GM12878 (cell line): ENCODE measurements at places on chromosomes 6 and 20.

- DNase-seq: no peak
Observed at GRCh38 chr6:5937169-5937909, 69.4 kb downstream of the NRN1 start.

DNA sequence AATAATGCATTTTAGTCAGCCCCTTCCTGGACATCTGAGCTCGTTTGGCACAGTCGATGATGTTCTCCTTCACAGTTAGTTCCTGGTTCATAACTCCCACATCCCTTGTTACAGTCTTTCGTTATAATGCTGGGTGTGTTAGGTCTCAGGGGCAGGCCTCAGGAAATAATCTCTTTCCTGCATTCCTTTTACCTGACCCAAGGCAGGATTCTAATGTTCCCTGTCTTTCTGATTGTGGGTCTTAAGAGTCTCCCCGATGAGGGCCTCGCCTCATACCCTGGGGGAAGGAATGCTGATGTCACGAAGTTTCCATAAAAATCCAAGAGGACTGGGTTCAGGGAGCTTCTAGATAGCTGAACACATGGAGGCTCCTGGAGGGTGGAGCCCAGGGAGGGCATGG, 104.0 kb upstream of the CARMIL1 start:
- no peak for DNase-seq

DNA sequence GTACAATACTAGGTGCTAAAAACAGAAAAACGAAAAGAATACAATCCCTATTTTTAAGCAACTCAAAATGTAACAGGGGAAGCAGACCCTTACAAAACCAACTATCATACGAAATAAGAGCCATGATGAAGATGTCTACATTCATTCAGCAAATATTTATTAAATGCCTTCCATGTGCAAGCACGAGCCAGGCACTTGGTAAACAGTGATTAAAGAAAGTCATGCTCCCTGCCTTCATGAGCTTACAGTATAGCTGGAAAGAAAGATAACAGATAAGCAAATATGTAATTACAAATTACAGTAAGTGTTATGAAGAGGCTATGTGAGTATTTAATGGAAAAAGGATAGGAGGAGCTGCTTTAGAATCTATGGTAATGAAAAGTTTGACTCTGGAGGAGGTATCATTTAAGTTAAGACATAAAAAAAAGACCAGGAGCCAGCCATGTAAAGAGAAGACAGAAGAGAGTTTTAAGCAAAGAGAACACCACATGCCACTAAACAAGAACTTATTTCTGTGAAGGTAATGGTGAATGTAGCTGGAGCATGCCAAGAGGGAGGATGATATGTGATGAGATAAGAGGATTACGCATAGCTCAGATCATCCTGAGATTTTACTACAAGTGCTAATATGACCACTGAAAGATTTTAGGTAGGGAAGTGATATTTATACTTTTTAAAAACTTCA, 19.3 kb upstream of the COX7A2 start:
- no peak for DNase-seq

DNA sequence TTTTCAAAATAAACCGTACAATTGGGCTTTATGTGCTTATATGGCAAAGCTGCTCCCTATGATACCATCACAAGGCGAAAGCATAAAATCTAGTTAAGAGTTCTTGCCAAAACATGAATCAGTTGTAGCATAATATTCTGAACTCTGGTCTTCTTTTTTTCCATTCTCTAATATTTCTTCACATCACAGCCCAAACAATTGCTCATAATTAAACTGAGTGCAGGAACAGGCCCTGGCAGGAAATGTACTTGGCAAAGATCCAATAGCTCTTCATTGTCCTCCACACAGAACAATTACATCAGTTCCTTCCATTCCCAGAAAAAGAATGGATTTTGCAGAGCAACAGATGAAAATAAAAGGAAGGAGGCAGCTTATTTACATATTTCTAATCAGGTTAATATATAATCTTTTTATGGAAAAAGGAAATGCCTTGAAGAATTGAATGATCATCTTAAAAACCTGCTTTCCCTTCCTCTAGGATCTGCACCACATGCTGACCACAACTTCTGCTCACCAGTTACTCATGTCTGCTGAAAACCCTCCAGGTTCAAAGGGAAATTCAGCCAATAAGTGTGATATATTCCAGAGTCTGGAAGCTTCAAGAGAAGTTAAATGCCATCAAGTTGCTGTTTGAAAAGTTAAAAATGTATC, 123.3 kb upstream of the COL21A1 start:
- peak; percentile 34 for DNase-seq

- DNase-seq: no peak
Observed at GRCh38 chr6:2351807-2352431, 106.5 kb upstream of the GMDS start.

- DNase-seq: no peak
Observed at GRCh38 chr20:17558154-17558940, 11.5 kb upstream of the DSTN start.

- no peak for DNase-seq
Observed at GRCh38 chr20:38050686-38051085, 17.1 kb downstream of the RPRD1B start.

- DNase-seq: no peak
Observed at GRCh38 chr6:133101790-133102189, 139.4 kb upstream of the EYA4 start.

GRCh38 chr6:10421921-10422736, 7.3 kb upstream of the TFAP2A start:
- DNase-seq: no peak

GRCh38 chr6:156948807-156949206, 171.6 kb downstream of the ARID1B start:
- DNase-seq: no peak

DNA sequence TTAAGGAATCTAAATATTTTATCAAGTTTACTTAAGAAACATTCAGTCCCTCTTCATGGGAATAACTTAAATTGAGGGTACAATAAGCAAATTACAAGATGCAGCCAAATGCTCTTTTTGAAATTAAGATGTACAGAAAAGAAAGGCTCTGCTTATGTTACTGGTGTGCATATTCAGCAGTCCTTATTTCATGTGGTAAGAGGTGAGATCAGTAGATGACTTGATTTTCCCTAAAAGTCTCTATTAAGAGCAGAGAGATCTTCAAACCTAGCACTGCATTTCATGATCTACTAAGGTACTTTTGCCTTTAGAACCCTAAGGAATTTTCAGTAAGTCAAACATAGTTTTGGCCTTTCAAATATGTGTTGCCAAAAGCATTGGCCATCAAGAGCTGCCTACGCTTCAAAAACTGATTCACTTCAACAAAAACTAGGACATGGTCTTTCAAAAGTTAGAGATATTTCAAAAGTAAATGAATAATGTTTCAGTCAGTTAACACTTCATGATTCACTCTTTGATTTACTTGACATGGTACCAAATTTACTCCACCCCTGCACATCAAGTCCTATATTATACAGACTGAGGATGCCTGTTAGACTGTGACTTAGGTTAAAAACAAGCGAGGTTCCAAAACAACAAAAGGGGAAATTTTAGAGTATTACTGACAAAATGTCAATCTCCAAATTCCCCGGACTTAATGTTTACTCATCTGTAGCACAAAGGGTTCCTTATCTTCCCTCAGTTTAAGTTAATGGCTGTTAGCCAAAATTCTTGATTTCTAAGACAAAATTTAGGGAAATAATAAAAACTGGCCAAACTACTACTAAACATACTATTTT, 19.2 kb downstream of the C6orf62 start:
- no peak for DNase-seq

GRCh38 chr6:23953976-23954375, 172.0 kb upstream of the NRSN1 start:
- DNase-seq: no peak

GRCh38 chr20:61295249-61295648, 43.2 kb downstream of the CDH4 start:
- no peak for DNase-seq

- peak; percentile 12 for DNase-seq
Observed at GRCh38 chr6:79421707-79422484, 115.3 kb downstream of the LCA5 start.

GRCh38 chr20:17816804-17817587, 117.2 kb downstream of the BANF2 start:
- no peak for DNase-seq

DNA sequence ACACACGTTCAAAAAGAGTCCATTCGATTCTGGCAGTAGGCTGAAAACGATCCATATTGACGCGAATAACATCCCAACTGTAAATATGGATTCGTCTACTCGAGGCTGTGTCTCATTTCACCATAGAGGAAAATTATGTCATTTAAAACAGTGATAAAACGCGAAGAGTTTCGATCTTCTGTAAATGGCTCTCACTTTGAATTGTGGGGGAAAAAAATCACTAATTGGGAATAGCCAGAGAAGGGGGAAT, 845 bp upstream of the MARCKS start:
- no peak for DNase-seq

- no peak for DNase-seq
Observed at GRCh38 chr6:39666706-39667489, 58.3 kb downstream of the KIF6 start.

DNA sequence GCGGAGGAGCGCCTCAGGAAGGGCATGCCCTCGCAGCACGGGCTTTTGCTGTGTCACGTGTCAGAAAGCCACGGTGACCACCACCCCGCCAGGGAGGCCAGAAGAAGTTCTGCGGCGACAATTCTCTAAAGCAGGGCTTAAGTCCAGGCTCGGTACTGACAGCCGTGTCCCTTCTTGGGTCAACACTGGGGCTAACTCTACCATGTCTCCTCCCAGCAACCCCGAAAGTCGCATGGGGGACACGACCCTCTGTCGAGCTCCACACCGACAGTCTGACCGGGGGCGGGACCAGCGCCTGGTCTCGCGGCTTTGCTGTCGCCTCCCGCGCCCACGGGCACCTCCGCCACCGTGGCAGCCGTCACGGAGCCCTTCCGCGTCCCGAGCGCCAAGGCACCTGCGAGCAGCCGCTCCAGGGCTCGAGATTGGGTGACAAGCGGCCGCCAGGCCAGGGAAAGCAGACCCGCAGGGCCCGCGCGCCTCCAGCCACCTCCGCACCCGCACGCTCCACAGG, 534 bp downstream of the NANP start:
- DNase-seq: peak; percentile 5

DNA sequence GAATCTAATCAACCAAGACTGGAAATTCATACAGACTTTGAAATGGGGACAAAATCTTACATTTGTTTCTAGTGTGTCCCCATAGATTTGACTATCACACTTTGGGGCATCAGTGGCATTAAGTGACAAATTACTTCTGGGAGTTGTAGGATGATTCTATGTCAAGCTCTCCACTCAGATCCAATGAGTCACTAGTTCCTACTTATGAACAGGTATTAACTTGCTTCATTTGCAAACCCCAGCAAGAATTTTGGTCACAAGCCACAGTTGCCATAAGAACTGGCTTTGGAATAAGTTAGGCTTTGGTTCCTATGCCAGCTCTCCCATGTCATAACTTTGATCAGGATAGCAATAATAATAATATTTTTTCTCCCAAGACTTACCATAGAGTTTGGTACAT, 77.6 kb upstream of the PTPRK start:
- DNase-seq: no peak
